Kasumi-1 (cell line): ENCODE measurements at places on chromosomes 3 and 15.

- DNase-seq, result peak; percentile 23
Observed at GRCh38 chr3:56894881-56895431, 93.2 kb upstream of the ARHGEF3 start.

DNA sequence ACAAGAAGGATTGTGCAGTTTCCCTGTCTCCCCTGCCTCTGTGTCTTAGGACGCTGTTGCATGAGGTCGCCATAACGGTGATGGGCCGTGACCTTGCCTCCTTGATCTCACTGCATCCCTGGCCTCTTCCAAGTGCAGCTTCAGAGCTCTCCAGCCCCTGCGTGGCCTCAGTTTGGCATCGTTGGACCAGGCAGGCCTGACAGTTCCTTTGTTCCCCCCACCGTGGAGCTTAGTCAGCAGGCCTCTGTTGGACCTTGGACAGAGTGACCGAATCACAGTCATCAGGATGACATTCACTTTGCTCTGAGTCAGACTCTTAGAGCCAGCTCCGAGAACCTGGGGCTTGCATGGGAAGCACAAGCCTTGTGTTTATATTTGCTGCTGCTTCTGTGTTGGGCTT lies 139.4 kb downstream of the OPA1 start:
- DNase-seq, result no peak

GRCh38 chr15:42133886-42134502 lies 22.4 kb downstream of the PLA2G4F start:
- peak; percentile 25 for DNase-seq

DNA sequence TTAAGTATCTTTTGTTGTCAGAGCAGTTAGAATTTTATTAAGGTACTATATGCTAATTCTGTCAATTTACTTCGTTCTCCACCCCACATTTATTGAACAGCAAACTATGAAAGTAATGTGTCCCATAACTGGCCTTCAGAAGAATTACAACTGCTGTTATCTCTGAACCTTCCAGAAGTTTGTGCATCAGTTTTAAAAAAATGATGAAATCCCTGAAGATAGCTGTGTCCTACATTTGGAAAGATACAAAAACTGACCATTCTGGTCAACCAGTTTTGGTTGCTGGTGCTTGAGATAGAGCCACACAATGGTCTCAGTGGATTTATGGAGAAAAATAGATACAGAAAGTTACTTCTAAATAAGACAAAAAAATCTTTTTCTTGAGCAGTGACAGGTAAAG lies 5.9 kb downstream of the UBE2Q2 start:
- DNase-seq, result no peak

- peak; percentile 30 for DNase-seq
Observed at GRCh38 chr3:3127432-3128010, 781 bp downstream of the TRNT1 start.

DNA sequence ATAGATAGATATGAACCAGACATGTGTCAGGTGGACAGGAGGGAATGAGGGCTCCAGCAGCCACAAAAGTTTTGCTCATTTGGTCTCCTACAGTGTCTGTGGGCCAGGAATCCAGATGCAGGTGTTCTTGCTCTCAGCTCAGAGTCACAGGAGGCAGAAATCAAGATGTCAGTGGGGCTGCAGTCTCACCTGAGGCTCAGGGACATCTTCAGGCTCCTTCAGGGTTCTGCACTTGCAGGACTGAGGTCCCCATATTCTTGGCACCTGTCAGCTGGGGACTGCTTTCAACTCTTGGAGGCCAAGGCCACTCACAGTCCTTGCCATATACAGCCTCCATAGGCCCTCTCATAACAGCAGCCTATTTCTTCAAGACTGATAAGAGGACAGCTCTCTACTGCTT lies 57.3 kb downstream of the PGPEP1L start:
- no peak for DNase-seq

- DNase-seq, result peak; percentile 16
Observed at GRCh38 chr15:68578175-68578979, 416 bp upstream of the CORO2B start.

DNA sequence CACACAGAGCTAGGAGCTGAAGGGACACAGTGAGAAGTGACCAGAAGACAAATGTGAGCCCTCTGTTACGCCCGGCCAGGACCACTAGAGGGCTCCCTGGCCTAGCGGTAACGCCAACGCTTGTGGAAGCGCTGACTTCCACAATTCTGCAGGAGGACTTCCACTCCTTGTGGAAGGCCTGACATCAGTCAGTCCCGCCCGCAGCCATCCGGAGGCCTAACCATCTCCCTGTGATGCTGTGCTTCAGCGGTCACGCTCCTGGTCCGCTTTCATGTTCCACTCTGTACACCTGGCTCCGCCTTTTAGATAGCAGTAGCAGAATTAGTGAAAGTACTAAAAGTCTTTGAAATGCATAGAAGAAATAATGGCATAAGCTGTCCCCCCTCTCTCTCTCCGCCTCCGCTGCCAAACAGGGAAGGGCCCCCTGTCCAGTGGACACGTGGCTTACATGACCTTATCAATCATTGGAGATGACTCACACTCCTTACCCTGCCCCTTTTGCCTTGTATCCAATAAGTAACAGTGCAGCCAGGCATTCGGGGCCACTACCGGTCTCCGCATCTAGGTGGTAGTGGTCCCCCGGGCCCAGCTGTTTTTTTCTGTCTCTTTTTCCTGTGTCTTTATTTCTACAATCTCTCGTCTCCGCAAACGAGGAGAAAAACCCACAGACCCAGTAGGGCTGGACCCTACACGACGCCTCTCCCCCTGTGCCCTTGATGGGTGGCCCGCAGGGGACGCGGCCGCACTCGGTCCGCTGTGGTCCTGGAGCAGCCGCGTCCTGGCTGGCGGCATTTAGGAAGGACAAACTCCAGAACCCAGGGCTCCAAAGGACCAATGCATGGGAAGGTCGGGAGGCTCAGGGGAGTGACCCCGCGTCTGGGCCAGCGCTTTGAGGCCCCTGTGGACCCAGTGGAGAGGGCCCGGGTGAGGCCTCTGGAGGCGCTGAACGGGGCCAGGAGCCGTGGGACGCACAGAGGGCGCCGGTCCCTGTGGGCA lies 27.0 kb upstream of the RPL32 start:
- peak; percentile 56 for DNase-seq

GRCh38 chr3:124775877-124776276 lies 45.6 kb downstream of the UMPS start:
- no peak for DNase-seq

DNA sequence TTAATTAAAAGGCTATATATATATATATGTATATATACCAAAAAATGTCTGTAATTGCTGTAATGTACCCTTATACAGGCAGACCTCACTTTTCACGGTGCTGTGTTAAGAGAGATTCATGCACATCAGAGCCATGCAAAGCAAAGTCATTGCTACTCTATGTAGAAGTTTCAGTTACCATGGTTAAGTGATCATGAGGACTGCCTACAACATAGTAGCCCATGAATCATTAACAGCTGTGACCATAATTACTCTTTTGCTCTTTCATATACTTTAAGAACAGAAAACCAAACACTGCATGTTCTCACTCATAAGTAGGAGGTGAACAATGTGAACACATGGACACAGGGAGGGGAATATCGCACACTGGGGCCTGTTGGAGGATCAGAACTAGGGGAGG lies 225.3 kb upstream of the EPHA3 start:
- DNase-seq, result no peak

DNA sequence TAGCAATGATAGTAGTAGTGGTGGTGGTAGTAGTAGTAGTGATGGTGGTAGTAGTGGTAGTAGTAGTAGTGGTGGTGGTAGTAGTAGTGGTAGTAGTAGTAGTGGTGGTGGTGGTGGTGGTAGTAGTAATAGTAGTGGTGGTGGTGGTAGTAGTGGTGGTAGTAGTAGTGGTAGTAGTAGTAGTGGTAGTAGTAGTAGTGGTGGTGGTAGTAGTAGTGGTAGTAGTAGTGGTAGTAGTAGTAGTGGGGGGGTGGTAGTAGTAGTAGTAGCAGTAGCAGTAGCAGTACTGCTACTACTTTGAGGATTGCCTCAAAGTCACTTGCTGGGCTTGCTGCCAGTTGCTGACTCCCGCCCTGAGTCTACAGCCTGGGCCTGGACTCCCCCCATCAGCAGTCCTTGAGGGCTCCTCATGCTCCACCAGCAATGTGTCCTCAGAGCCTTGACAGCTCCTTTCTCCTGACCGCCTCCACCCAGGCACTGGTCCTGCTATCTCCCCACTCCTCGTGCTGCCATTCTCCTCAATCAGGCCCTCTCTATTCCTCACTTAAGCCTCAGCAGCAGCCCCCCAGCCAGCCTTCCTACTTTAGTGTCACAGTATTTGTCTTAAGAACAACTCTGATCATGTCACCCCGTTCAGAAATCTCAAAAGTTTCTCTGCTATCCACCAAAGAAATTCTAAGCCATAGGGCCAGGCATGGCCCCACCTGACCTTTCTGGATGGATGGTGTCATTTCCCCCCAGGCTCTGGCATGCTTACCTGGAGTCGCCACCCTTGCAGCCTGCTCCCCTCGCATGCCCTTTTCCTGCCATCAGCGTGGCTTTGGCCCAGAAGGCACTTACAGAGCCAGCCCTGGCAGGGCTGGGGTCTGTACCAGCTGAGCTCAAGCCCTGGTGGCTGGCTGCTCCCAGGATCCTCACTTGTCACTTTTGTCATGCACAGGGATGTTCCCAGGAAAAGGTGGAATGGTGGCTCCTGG lies 45.6 kb downstream of the DLEC1 start:
- DNase-seq, result no peak

DNA sequence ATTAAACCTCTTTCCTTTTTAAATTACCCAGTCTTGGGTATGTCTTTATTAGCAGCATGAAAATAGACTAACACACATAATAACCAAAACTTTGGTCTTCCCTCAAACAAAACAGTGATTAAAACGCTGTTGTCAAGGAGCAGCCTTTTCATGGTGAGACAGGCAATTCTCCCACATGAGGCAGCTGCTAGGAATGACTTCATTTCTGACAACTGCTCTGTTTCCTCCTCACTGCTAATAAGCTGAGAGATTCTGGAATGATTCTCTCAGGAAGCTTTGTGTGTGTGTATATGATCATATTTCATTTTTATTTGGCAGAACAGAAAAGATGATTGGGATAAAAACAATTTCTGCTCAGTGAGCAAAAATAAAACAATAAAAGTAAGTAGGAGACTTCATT lies 580.6 kb upstream of the ADAMTS9 start:
- DNase-seq, result no peak

- DNase-seq, result no peak
Observed at GRCh38 chr3:88410259-88410658, 260.5 kb downstream of the C3orf38 start.

GRCh38 chr3:61132062-61132461 lies 119.2 kb downstream of the FHIT start:
- DNase-seq, result no peak

DNA sequence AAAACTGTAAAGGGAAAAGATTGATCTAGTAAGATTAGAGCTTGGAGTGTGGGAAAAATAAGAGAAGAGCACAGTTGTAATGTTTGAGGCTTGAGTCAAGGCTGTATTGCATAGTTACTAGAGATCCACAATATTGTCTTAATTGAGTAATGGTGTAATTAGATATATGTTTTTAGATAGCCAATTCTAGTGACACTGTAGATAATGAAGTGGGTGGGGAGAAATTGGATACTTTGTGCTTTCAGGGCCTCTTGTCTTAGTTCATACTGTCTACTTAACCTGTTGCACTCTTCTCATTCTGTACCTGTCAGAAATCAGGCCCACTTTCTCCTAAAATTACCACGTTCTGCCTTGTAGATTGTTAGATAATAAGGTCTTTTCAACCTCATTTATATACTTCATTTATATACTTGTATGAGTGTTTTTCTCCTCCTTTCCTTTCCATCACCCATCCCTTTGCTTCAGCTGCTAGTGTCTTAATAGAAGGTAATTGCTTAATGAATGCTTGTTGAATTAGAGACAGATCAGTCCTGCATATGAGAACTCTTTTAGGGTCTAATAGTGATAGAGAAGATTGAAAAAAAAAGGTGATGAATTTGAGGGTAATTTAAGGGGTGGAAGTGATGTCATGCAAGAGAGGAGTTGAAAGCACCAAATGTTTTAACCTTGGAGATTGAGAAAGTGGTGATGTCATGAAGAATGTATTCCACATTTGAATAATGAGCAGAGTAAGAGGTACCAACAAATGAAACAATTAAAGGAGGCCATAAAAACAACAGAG lies 32.0 kb downstream of the PIK3CA start:
- no peak for DNase-seq

DNA sequence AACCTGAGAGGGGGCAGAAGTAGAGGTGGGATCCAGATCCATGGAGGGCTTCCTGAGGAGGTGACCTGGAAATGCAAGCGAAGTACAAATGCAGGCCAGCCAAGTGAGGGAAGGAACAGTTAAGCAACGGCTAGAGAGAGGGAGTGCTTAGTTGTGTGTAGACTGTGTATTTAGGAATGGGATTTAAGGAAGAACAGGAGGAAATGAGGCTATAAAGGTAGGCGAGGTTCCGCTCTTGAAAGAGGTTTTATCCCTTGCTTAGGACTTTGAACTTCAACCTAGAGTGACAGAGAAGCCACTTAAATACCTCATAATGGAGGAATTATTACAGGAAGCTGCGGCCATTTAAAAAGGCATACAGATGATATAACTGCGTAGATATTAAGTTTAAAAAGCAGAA lies 295.1 kb downstream of the THSD4 start:
- no peak for DNase-seq

DNA sequence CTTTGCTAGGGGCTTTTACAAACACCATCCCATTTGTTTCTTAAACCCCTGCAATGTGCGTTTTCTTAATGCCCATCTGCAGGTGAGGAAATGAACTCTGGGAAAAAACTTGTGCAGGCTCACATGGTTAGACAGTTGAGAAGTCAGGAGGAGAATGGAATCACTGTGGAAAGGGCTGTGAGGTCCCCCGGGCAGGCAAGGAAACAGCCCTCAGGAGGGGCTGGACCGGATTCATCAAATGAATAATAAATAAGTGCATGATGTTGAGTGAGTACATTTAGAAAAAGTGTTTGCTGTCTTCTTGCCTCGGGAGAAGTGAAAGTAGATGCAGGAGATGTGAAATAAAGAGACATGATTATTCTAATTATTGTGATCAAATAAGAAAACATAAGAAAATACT lies 76.6 kb downstream of the PGPEP1L start:
- no peak for DNase-seq

- no peak for DNase-seq
Observed at GRCh38 chr3:197269024-197269423, 29.4 kb downstream of the DLG1 start.

DNA sequence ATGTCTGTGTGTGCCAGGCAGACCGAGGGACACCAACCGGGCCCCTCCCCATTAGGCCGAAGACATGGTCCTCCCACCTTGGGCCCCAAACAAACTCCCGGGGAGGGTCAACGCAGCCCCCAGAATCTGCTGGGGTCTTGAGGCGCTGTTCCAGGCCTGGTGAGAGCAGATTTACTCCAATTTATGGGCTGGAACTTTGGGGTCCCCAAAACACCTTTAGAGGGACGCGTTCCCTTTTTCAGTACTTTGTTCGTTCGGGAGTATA lies 2.4 kb downstream of the GATA2 start:
- no peak for DNase-seq
